ENCODE measurements at places on chromosomes 1 and 21. TPM values are rescaled to one million over a fixed set of nuclear protein-coding genes. Genes with fewer than 3 reads are reported as not detected.

ECM1 gene
- total RNA-seq, result 135 TPM

CHRM3 gene
- 5.1 TPM for total RNA-seq

OR6F1 gene
- total RNA-seq, result not detected

CCDC27 gene
- not detected for total RNA-seq

DNA sequence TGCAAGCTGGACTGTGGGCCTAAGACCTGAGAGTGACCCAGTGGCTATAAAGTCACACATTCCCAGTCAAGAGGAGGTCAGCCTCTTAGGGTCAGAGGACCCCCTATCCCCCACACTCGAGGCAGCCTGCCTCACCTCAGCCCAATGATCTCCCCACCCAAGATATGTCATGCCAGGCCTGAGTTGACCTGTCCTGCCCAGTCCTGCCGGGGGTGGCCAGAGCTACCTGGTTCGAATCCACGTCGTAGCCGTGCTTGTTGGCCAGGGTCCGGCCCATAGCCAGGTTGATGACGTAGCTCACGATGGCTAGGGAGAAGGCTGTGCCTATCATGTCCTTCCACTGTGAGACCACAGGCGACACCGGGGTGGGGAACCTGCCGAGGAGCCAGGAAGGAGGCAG lies 15.6 kb downstream of the SLC26A9 start:
- DNase-seq, result no peak

- no peak for DNase-seq
These were observed 1.0 kb downstream of the CRB1 start for GRCh38 chr1:197269053-197269452.

DNA sequence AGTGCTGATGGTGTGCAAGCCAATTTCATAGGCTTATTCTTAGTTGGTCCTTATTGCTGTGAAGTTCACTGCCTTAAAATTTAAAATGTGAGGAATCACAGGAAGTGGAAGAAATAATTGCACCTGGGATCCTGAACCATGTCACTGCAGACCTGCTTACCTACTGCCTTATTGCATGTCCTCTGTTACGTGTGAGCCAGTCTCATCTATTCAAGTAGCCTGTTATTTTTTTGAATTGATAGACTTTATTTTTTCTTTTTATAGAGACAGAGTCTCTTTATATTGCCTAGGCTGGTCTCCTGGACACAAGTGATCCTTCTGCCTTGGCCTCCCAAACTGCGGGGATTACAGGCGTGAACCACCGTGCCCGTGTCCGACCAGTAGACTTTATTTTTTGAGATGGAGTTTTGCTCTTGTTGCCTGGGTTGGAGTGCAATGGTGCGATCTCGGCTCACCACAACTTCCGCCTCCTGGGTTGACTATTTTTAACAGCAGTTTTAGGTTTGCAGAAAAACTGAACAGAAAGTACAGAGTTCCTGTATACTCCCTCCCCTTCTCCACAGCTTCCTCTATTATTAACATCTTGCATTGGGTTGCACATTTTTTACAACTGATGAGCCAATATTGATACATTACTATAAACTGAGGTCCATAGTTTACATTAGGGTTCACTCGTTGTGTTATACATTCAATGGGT lies 14.0 kb upstream of the DISC1 start:
- no peak for DNase-seq

DNA sequence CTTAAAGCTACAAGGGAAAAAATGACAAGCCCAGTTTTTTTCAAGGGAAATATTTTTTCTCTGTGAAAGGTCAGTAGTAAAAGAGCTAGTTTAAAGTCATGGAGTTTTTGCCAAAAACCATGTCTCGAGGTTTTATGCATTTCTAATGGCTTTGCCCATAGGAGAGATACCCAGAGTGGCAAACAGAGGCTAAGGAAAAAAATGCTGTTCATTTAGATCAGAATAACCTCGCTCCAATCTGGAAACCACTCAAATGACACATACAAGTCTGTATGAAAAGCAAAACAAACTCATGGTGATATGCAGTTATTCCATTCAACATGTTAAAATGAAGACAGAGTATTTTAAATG lies 36.9 kb upstream of the EDEM3 start:
- DNase-seq, result peak; percentile 28

GRCh38 chr1:47184090-47184821 lies 5.6 kb downstream of the PDZK1IP1 start:
- peak; percentile 19 for DNase-seq

GRCh38 chr1:175129182-175129581 lies 61.5 kb downstream of the TNN start:
- no peak for DNase-seq

GRCh38 chr1:81804312-81804711 lies 3.6 kb downstream of the ADGRL2 start:
- no peak for DNase-seq

GRCh38 chr1:84264961-84265360 lies 36.5 kb upstream of the SAMD13 start:
- DNase-seq, result no peak

- DNase-seq, result peak; percentile 98
These were observed 42.5 kb downstream of the CNST start for GRCh38 chr1:246608616-246609376.

DNA sequence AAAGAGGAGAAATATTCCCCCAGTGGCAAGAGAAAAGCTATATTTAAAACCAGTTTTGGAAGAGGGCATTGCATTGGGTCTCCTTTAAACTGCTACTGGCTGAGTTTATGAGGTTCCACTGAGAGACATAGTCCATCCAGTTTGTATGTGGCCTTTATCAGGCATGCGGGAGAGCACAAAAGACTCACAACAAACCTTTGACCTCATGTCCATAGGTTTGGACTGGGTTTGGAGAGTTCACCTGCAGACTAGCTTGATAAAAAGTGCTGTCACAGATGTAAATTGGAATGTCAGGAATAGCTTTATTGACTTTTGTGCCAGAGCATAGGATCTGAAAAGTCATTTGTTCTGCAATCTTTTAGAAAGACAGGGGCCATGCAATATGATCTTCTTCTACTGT lies 131.0 kb upstream of the NRIP1 start:
- DNase-seq, result no peak

DNA sequence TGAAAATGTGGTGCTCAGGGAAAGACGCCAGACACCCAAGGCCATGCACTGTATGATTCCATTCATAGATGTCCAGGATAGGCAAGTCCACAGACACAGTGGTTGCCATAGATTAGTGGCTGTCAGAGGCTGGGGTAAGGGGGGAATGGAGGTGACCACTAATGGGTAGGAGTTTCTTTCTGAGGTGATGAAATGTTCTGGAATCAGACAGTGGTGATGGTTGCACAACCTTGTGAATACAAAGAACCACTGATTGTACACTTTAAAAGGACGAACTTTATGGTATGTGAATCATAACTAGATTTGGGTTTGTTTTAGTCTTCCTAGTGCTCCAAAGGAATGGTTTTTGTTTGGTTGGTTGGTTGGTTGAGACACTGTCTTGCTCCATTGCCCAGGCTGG lies 51.7 kb downstream of the PRAMEF20 start:
- no peak for DNase-seq

Measured in A172 (cell line).